ENCODE measurements at places on chromosomes 12 and 14.
A peak's percentile ranks its signal among the peaks of the same experiment; 100 is the strongest.

GRCh38 chr12:117702741-117703140 is 266.0 kb downstream of the KSR2 start:
- no peak for DNase-seq

GRCh38 chr12:9741726-9742125 is 8.8 kb upstream of the CLECL1 start:
- no peak for DNase-seq

DNA sequence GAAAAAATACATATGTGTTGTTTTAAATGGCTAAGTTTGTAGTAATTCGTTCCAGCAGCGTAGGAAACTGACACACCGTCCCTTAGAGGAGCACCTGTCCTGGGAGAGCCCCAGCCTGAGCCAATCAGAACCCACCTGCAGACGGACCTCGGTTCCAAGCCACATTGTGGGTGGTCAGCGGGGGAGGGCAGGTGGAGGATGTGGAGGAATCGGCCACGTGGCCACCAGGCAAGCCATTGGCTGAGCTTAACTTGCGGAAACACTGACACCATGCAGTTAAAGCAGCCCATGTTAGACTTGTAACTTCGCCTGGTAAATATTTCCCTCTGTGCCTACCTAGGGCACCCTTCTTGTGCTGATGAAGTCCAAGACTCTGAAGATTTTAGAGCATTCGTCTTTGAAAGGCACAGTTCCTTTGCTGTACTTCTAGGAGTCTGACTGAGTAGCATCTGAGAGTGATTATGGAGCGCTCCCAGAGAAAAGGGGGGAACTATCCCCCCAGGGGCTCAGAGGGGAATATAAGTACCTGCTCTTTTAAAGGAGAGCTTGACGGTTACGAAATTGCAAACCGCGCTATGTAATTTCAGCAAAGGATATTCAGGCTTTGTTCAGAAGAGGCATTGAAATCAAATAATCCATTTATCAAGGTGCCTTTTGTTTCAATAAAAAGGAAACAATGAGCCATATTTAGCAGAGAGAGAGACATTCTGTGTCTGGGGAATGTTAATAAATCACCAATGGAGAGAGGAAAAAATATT is 135.7 kb downstream of the TMEM132C start:
- DNase-seq = no peak

DNA sequence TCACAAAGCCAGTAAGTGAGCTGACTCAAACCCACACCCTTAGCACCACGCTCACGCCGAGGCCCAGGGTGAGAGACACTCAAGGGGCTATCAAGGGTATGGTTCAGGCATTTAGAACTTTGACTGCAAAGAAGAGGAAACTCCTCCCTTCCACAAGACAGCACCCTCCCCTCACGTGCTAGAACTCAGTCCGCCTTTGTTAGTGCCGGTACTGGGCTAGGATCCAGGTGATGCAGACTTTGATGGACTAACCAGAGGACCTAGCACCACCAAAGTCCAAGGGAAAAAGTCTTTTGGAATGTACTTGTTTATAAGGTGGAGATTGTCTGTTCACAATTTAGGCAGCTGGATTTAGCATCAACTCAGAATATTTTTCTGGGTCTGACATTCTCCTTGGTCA is 33.7 kb downstream of the VWF start:
- DNase-seq = peak; percentile 76

DNA sequence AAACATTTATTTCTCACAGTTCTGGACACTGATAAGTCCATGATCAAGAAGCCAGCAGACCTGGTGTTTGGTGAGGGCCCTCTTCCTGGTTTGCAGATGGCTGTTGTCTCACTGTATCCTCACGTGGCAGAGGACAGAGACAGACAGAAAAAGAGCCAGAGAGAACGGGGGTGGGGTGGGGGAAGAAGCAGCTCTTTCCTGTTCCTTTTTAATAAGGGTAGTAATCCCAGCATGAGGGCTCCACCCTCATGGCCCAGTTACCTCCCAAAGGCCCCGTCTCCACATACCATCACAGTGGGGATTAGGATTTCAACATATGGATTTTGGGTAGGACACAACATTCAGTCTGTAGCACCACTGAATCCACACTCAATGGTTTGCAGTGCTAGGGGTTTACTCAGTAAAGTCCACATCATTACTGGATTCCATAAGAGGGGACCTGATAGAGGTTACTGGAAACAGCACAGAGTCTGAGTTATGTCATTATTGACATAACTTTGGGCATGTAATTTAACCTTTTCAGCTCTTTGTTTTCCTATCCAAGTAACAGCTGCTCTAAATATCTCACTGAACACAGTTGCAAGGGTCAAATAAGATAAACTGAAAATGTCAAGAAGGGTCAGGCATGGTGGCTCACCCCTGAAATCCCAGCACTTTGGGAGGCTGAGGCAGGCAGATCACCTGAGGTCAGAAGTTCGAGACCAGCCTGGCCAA is 53.2 kb downstream of the RPAP3 start:
- peak; percentile 37 for DNase-seq

GRCh38 chr14:97293659-97294058 is 496.5 kb downstream of the VRK1 start:
- no peak for DNase-seq

All from choroid plexus epithelial cell (primary cell).